ENCODE measurements at places on chromosomes 13 and 19. TPM values are rescaled to one million over a fixed set of nuclear protein-coding genes. Genes with fewer than 3 reads are reported as not detected.

The CEACAM20 gene
- not detected for total RNA-seq

The ZNF844 gene
- total RNA-seq = 9.8 TPM

The IGSF23 gene
- not detected for total RNA-seq

The ZNF730 gene
- total RNA-seq = 0.93 TPM

The CLN5 gene
- 27.3 TPM for total RNA-seq

The LILRB1 gene
- total RNA-seq = not detected

The CAPN12 gene
- not detected for total RNA-seq

The SLC8A2 gene
- total RNA-seq = not detected

The ATP12A gene
- total RNA-seq = not detected

The RFXANK gene
- total RNA-seq = 40.3 TPM

The ZNF540 gene
- total RNA-seq = 0.81 TPM

The ZNF426 gene
- total RNA-seq = 19.7 TPM

The FUT1 gene
- total RNA-seq = 0.25 TPM

The SIGLEC8 gene
- total RNA-seq = not detected

The FBXO17 gene
- 15.3 TPM for total RNA-seq

The PSG1 gene
- total RNA-seq = not detected

All from aortic smooth muscle cell (primary cell).